NCI-H1105 (cell line): ENCODE measurements at places on chromosomes 2 and 18.
A peak's percentile ranks its signal among the peaks of the same experiment; 100 is the strongest.

DNA sequence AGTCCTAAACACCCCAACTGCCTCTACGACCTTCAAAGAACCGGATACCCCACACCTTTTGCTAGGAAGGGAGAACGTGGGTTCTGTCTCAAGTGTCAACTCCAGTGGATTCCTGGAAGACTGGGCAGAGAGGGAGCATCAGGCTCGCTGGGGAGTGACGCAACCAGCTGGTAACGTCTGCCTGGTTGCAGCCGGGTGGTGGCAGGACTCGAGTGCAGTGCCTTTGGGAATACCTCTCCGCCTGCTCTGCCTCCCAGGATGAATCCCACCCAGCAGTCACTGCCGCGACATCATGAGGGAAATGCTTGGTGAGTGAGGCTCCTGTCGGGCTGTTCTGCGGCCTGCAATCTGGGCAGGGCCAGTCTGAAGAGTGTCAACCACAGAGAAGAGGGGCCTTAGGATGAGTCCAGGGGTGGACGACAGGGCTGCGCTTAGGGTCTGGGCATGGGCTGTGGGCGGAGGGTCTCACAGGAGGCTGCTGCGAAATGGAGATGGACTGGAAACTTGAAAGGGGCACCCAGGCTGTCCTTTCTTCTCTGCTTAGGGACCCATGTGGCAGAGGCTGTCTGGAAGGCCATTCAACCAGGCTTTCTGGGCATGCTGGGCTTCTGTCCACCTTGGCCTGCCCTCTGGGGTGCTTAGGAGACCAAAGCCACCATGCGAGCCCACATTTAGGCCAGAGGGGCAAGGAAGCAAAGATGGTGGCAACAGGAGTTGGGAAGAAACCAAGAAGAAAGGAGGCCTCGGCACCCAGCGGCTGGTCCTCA, 12.9 kb downstream of the GPR17 start:
- DNase-seq, result no peak

GRCh38 chr2:195124391-195125079, 532.5 kb upstream of the SLC39A10 start:
- DNase-seq, result no peak

- DNase-seq, result no peak
Measured at GRCh38 chr18:57649556-57650500, 28.2 kb upstream of the NARS1 start.

DNA sequence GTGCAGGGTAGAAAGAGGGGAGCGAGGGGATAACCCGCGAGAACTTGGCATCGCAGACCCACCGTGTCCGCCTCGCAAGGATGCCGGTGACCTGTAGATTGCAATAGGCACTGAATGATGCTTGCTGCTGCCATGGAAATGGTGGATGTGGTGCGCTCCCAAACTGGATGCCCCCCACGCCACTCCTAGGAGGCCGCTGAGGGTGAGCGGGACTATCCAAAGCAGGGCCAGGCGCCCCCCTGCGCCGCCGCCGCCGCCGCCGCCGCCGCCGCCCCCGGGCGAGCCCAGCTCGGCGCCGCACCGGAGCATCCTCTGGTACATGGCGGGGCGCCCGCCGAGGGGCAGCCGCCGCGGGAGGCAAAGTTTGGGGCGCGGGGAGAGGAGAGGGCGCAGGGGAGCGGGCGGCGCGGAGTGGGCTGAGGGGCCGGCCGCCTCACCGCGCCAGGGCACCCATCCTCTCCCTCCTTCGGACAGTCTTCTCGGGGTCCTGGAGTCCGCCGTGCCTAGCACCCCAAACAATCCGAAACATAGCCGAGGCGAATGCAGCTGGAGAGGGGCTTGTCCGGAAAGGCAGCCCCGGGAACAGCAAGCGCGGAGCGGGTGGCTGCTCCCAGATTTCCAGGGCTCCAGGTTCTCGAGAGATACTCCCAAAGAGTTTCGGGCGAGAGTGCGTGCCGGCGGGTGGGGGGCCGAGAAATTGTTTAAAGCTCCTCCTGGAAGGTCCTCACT, 685.1 kb downstream of the NRXN1 start:
- DNase-seq, result no peak

- DNase-seq, result peak; percentile 50
Measured at GRCh38 chr18:3498698-3499471, 48.9 kb downstream of the TGIF1 start.

DNA sequence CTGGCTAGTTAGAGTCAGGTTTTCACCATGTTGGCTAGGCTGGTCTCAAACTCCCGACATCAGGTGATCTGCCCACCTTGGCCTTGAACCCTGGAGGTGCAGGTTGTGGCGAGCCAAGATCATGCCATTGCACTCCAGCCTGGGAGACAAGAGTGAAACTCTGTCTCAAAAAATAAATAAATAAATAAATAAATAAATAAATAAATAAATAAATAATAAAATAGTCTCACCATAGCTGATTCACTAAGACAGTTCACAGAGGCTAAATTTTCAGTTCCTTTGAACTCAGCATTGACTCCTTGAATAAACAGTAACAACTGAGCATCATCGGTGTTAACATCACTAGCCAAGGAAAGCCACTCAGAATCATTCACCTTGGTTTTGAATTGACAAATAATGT, 32.7 kb downstream of the GNAL start:
- no peak for DNase-seq

DNA sequence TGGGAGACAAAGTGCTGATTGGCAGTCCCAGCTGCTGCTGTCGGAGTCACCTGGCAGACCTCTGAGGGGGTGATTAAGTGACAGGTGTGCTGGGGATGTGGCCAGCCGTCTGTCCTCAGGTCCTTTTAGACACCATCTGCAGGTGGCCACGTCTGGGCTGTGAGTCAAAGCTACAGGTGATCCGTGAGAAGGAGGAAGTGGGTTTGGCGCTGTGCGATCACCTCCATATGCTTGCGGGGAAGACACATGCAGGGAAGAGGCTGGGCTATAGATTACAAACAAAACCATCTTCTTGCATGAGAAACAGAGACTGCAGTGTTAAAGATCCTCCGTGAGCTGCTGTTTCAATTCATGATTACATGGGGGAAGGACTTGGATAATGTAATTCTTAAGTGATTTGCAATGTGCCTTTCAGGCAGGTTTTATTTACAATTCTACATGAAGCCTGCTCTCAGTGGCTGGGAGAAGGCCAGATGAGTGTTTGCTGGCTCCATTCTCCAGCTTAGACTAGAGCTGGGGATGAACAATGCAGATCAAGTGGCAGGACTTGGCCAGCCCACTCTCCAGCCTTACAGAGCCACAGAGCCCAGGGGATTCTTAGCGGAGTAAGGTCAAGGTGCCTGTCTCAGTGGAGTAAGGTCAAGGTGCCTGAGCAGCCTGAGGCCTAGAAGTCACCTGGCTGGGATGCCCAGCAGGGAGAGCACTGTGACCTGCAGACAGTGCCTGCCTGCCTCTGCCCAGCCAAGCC, 87.8 kb downstream of the LYPD1 start:
- peak; percentile 91 for DNase-seq

GRCh38 chr2:24123922-24124580, 782 bp downstream of the FAM228B start:
- peak; percentile 48 for DNase-seq

GRCh38 chr2:191747170-191747530, 69.2 kb downstream of the NABP1 start:
- no peak for DNase-seq

DNA sequence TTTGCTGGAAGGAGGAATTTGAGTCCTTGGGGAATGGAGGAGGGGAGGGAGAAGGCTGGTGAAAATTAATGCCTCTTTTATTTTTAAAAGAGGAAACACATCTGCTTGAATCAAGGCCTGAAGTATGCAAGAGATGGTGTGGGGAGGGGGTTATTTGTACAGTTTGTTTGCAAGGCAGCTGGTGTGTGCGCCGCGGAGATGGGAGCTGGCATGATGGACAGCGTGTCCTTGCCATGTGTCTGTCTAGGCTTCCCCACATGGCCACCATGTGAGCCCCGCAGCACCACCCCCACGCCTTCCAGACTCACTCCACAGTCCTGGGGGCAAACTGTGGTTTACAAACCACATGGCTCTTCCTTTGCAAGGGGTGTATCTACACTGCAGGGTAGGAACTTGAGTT, 154.8 kb upstream of the APCDD1 start:
- DNase-seq, result no peak

DNA sequence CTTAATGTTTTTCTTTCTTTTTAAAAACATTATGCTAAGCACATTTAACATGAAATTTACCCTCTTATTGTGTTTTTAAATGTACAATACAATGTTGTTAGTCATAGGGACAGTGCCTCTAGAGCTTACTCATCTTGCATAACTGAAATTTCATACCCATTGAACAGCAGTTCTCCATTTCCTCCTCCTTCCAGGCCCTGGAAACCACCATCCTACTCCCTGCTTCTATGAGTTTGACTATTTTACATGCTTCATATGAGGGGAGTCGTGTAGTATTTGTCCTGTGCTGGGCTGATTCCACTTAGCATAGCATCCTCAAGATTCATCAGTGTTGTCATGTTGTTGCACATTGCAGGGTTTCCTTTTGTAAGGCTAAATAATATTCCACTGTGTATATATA, 92.6 kb downstream of the SPATS2L start:
- DNase-seq, result no peak

- DNase-seq, result no peak
Measured at GRCh38 chr2:46153996-46154753, 143.0 kb upstream of the EPAS1 start.

DNA sequence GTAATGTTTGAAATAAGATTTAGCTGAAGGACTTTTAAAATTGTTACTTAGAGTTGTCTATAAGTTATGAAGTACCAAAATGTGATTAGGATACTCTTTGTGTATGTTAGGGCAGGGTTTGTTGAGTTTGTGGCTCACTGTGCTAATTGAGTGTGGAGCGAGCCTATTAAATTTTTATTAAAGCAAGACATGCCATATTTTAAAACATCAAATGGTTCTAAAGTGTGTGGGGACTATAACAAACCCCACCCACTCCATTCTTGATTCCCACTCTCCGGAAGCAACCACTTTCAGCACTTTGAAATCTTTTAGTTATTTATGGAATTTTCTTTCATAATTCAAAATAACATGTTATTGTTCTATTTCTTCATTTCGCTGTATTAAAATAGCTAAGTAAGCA, 1.8 kb downstream of the HNMT start:
- DNase-seq, result no peak

GRCh38 chr2:177832611-177833433, 239.8 kb downstream of the PDE11A start:
- no peak for DNase-seq

GRCh38 chr2:173146590-173146989, 70.9 kb downstream of the MAP3K20 start:
- DNase-seq, result no peak

DNA sequence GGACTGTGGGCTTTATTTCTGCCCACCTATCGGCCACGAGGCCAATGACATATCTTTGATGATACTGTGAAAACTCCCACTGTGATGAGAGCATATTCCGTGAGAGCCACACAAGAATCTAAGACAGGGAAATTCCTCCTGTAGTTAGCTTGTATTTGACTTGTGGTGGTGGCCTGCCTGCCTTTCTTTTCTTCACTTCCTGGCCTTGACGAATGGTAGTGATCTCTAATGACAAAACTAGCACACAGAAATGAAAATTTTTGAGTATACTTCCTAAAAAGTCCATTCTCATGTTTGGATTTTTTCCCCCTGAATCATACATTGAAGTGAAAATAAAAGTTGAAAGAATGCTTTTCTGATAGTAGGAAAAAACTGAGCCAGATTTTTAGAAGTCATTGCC, 94.4 kb downstream of the MGAT5 start:
- DNase-seq, result no peak

DNA sequence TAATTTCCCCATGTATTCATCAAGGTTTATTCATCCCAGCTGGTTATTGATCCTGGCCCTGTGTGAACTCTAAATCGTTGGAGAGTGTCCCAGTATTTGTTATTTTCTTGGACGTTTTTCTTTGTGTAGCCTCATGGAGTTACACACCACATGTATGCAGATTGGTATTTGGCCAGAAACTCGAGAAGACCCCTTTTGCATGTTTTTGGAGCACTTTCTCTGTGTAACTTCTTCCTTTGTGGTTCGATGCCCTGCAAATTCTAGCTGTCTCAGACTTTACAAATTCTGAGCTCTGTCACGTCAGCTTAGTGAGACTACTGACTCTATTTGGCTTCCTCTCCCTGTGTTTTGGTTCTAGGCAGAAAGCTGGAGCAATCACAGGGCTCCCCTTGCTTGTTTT, 198.7 kb downstream of the MCFD2 start:
- DNase-seq, result no peak

DNA sequence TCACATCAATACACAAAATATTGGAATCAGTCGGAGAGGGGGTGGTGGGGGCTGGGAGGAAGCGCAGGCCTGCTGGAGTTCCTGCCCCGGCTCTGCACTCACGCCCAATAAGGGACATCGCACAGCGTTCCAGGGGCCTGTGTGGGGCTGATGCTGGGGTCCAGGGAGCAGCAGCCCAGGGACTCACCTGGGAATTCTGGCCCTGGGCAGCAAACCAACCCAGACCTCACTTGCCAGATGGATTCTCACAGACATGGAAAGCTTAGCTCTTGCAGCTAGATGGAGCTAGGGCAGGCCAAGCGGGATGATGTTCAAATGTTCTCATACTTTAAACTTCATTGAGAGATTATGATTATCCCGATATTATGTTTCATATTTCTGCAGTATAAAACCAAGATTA, 266.6 kb upstream of the TANK start:
- DNase-seq, result no peak

DNA sequence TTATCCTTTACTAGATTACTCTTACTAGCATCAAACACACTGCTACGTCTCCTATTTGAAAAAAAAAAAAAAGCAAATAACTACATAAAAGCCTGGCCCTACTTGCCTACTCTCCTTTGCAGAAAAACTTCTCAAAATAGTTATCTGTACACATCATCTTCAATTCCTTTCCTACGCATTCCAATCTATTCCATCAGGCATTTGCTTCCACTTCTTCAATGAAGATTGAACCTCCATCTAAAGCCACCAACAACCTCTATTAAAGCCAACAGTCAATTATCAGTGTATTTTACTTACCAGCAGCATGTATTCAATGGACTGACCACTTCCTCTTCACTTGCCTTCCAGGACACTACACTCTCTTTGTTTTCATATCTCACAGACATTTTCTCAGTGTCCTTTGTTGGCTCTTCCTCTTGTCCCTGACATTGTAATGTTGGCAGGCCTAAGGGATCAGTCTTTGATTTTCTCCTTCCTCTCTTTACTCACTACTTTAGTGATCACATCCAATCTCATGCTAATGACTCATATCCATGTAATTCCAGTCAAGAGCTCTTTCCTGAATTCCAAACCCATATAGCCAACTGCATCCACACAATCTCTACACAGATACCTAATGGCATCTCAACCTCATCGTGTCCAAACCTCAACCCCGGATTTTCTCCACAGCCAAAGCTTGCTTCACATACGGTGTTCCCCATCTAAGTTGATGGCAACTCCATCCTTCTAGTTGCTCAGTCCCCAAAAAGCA, 131.3 kb downstream of the CCDC148 start:
- DNase-seq, result no peak

GRCh38 chr2:189641590-189641989, 19.7 kb upstream of the ASNSD1 start:
- no peak for DNase-seq

- DNase-seq, result no peak
Measured at GRCh38 chr2:33488715-33489540, 12.5 kb downstream of the RASGRP3 start.

- DNase-seq, result no peak
Measured at GRCh38 chr18:64936671-64937070, 787.8 kb upstream of the LINC00305 start.

GRCh38 chr2:217286833-217287232, 427.0 kb upstream of the TNP1 start:
- no peak for DNase-seq

- no peak for DNase-seq
Measured at GRCh38 chr18:433298-433697, 67.2 kb downstream of the COLEC12 start.

GRCh38 chr2:136713739-136714138, 51.6 kb upstream of the THSD7B start:
- no peak for DNase-seq

- no peak for DNase-seq
Measured at GRCh38 chr2:124563426-124563825, 538.3 kb downstream of the CNTNAP5 start.
